Mucosa of gallbladder (tissue), 1 donor: ENCODE measurements at places on chromosomes 1 and 21.
A peak's percentile ranks its signal among the peaks of the same experiment; 100 is the strongest.

GRCh38 chr21:24890021-24890420 is 717.3 kb downstream of the MRPL39 start:
- DNase-seq: no peak

- DNase-seq: no peak
These were observed 276.2 kb upstream of the DUSP10 start for GRCh38 chr1:222018041-222018440.

DNA sequence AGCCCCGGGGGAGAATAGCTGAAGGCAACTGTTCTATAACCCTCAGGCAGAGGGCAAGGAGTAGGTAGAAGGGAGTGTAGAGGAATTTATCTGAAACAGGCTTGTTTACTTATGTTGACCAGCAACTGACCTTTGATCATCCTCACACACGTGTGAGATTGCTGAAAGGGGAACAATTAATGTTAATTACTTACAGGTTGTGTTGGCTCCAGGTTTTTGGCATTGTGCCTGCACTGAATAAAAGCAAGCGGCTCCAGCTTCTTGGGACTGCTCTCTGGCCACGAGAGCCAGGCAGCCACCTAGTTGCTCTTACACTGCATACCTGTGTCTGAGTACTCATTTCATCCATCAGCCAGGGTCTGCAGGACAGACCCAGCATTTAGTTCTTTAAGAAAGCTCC is 41.3 kb upstream of the ARHGEF10L start:
- peak; percentile 46 for DNase-seq

- no peak for DNase-seq
These were observed 66.5 kb upstream of the LYST start for GRCh38 chr1:235933017-235933765.

GRCh38 chr1:246801241-246802020 is 77.2 kb downstream of the SCCPDH start:
- no peak for DNase-seq

- no peak for DNase-seq
These were observed 19.7 kb upstream of the SMPDL3B start for GRCh38 chr1:27915082-27915575.
